ENCODE measurements at places on chromosomes 11 and 22. TPM values are rescaled to one million over a fixed set of nuclear protein-coding genes. Genes with fewer than 3 reads are reported as not detected.

DNA sequence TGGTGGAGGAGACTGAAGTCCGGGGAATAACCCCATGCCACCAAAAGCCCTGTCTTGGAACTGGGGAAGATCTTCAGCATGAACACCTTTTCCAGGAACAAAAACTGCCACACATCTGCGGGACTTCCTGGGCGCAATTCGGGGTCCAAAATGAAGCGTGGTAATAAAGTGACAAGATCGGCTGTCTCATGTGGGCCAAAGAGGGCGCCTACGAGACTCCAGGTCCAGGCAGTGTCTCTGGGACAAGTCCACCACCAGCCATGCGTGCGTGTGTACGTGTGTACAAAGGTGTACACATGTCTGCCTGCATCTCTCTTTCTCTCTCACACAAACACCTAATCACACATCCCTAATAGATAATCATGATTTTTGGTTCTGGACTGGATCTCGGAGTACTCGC, 8.9 kb upstream of the MYBPC3 start:
- no peak for DNase-seq

The IGSF9B gene
- polyA plus RNA-seq: 4.8 TPM

The MEI1 gene
- 1.9 TPM for polyA plus RNA-seq

The C22orf42 gene
- not detected for polyA plus RNA-seq

- DNase-seq: no peak
These were observed 20.7 kb downstream of the ZBTB16 start for GRCh38 chr11:114080219-114080618.

The KRTAP5-8 gene
- polyA plus RNA-seq: 0.37 TPM

GRCh38 chr11:95293116-95293515, 62.1 kb upstream of the SESN3 start:
- DNase-seq: no peak

- no peak for DNase-seq
These were observed 59.5 kb downstream of the CDKN1C start for GRCh38 chr11:2825889-2826678.

DNA sequence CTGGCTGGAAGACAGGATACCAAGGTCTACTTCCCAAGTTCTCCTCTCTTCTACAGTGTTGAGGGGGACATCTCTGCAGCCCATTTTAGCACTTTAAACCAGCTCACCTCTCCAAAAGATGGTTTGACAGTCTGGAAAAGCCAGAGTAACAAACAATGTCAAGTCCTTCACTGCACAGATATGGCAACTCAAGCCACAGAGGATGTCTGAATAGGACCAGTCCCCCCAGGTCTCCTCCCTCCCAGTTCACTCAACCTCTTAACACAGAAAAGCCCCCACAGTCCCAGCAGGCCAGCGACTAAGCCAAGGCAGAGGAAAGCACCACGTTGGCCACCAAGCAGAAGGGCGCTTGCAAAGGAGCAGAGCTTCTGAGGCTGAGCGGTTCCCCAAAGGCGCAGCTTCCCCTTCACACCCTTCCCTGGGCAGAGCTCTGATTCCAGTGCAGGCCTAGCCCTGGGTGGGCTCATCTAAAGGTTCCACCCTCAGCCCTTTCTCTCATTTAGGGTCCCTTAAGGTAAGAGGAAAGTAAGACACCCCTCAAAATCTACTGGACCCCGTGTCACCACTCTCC, 62.7 kb downstream of the PAK1 start:
- no peak for DNase-seq

The SCGB1D2 gene
- polyA plus RNA-seq: 2.3 TPM

DNA sequence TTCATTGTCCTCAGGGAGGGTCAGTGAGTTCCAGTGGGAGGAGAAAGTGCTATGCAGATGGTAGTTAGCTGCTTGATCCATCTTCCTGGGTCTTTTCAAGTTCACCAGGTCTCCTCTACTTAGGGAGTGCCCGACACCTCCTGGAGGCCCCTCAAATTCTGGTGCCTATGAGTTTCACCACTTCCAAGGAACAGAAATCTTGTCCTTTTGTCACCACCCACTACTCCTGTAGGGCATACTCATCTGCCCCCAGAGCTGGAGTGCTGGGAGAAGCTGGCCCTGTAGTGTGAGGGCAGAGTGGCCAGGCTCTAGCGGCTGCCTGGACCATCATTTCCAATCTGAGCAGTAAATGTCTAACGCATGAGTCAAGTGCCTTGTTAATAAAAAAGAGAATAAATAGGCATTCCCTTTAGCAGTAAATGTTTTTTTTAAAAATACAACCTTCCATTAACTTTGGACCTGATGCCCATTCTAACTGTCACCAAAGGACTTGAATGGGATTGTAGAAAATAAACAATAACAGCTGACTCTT, 12.5 kb downstream of the IRAG1 start:
- DNase-seq: no peak

DNA sequence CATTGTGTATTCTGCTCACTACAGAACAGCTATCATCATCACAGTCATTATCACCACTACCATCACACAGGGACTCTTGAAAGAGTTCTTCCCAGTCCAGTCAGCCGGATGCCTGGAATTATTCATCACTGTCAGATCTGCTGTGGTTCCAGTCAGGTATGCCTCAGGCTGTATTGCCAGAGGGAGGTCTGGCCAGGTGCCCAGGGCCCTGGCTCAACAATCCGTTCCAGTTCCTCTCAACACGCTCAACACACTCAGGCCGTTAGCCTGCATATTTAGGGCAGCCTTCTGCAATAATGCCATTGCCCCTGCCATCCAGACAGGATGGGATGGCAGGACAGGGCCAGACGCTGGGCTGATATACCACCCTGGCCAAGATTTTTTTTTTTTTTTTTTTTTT, 28.6 kb upstream of the RASL10A start:
- no peak for DNase-seq

Data from right renal cortex interstitium (tissue), 3 donors.